ENCODE measurements at places on chromosomes 7 and 10.

GRCh38 chr10:133267829-133268228 lies 8.8 kb downstream of the ADAM8 start:
- DNase-seq, result no peak

- DNase-seq, result no peak
Measured at GRCh38 chr10:112434988-112435619, 11.6 kb downstream of the ZDHHC6 start.

GRCh38 chr10:44954042-44954441 lies 5.6 kb upstream of the RASSF4 start:
- no peak for DNase-seq

- DNase-seq, result no peak
Measured at GRCh38 chr10:110372656-110373055, 67.9 kb upstream of the SMNDC1 start.

DNA sequence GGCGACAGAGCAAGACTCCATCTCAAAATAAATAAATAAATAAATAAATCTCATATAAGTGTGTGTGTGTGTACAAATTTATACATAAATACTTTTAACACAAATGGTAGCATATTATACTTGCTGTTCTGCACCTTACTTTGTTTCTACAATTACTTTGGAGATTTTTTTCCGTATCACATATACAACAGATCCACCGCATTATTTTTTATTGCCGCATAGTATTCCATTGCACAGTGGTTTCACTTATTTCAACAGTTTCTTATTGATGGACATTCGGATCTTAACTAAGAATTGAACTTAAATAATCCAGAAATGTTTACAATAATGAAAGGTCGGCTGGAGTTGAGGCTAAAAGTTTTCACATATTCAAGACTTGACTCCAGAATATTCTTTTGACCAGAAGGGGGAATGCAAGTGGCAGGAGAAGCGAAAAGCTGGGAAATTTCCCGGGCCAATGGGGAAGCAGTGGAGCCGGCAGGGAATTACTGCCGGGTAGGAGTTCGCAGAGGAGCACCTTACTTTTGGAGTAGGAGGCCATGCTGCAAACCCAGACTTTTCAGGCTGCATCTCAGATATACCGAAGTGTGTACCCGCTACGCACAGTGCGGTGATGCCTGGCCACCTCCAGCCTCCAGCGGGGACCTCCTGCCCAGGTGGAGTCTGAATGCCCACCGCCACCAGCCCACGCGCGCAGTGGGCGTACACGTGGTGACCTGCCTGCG lies 415 bp upstream of the CNNM1 start:
- DNase-seq, result peak; percentile 63
